Lower lobe of right lung (tissue), 2 donors: ENCODE measurements at places on chromosomes 11 and 22.
A peak's percentile ranks its signal among the peaks of the same experiment; 100 is the strongest.

DNA sequence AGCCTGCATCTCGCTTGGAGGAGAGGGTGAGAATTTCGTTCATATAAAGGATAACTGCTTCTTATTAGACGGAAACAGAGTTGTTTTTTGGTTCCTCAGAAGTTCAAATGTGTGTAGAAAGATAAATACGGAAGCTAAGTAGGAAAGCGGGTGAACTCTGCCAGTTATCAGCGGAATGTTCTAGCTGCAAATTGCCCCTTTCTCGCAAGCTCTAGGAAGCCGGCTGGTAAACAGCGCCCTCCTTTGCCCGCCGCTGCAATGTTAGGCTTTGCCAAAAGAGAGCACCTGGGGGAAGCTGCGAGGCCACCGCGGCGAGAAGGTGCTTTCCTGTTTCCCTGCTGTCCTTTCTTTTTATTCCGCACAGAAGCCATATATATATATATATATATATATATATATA, 67.0 kb downstream of the IGLL5 start:
- no peak for DNase-seq

DNA sequence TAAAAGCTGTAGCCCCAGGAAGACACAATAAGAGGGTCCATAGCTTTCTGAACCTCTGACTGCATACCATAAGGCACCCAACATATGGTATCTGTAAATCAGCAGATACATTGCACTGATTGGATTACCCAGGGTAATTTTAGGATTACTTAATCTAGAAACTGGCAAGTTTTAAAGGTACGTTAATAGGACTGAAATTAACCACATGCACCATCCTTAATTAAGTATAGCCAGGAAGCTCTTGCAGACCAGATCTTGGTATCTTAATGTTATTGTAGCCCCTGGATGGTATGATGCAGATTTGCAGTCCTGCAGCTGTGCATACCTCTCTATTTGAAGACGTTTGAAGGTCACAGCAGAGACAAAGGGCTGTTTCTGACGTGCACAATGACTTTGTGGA, 72.8 kb downstream of the ARHGAP42 start:
- DNase-seq: no peak

- DNase-seq: no peak
Observed at GRCh38 chr11:39917256-39917655, 1542.2 kb downstream of the LRRC4C start.

DNA sequence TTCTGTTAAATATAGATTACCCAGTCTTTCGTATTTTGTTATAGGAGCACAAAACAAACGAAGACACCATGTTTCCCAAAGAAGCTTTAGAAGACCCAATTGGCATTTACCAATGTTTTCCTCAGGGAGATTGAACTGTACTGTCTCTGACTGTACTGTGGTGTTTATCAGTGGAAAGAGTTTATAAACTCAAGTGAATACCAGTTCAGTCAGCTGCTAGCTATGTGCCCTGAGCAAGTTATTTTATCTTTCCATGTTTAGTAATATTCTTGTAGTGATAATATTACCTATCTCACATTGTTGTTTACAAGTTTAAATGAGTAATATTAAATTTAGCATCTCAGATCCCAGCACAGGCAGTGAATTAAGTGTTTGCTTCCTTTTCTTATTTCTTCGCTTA, 773.2 kb downstream of the KCNA4 start:
- no peak for DNase-seq

GRCh38 chr11:118672846-118673245, 6.6 kb downstream of the TREH start:
- no peak for DNase-seq

DNA sequence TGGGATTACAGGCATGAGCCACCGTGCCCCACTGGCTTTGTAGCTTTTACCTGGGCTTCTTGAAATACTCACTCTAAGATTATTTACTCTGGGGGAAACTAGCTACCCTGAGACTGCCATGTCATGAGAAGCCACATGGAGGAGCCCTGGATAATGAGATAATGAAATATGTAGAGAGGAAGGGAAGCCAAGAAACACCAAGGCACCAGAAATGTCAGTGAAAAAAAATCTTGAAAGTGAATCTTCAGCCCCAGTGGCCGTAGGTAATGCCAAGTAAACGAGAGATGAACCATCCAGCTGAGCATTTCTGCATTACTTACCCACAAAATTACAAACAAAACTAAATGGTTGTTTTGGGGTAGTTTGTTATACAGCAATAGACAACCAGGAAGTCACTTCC, 125.6 kb downstream of the APIP start:
- no peak for DNase-seq

DNA sequence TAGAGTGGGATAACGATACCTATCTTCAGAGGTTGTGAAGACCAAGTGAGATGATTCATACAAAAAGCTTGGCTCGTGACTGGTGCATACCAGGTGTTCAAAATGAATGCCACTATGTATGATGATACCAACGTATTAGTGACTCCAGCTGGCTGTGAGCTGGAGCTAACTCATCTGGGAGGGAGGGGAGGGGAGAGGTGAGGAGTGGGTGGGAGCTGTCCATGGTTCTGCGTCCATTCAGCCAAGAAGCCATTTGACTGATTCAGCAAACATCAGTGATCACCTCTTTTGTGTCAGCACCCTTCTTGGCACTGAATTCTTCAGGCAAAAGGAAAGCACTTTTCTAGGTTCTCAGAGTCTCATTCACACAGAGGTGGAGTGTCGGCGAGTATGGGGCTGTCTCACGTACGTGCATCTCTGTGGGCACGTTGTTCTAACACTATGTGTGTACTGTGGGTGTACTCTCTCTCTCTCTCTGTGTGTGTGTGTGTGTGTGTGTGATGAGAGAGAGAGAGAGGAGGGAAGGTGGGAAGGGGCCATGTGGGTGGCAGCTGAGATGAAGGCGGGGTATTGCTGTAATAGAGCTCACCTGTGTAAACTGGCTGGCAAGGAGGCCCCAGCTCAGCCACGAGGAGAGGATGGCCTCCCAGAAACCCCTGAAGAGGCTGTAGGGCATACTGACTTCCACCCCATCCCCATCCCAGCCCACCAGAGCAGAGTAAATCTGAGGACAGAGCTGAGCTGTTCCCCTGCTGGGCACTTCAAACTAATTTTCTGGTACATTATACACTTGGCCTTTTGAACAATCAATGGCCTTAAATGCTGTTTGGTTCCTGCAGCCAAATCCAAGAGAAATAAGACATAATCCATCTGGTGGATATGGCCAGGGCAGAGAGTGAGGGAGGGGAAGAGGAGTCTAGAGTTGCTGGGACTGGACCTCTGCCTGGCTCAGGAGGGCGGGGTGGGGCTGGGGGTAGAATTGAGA, 96.1 kb upstream of the THY1 start:
- no peak for DNase-seq

- no peak for DNase-seq
Observed at GRCh38 chr11:34284156-34284555, 73.7 kb downstream of the ABTB2 start.

DNA sequence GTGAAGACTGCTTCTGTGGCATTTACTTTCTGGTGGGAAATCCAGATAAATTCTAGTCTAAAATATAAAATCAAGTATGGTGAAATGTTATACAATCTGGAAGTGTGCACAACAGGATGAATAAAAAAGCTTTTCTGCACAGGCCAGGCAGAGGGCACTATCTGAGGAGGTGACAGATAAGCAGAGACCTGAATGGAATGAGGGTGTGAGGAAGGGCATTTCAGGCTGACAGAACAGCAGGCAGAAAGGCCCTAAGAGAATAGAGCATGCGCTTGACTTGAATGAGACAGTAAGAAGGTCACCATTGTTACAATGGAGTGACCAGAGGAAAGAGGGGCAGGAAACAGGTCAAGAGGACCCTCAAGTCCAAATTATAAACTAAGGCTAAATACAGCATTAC, 33.6 kb upstream of the FNBP4 start:
- DNase-seq: no peak

- no peak for DNase-seq
Observed at GRCh38 chr22:44822534-44822933, 70.2 kb downstream of the ARHGAP8 start.

DNA sequence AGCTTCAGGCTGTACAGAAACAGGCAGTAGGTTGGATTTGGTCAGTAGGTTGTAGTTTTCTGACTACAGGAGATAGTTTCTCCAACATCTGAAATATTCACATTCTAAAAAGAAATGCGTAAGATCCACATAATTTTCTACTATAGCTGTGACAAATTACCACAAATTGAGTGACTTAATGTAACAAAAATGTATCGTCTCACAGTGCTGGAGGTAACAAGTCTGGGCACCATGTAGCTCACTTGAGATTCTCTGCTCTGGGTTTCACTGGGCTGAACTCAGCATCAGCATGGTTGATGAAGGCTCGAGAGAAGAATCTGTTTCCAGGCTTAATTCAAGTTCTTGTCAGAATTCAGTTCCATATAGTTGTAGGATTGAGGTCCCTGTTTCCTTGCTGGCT, 350.9 kb upstream of the CCDC179 start:
- no peak for DNase-seq

DNA sequence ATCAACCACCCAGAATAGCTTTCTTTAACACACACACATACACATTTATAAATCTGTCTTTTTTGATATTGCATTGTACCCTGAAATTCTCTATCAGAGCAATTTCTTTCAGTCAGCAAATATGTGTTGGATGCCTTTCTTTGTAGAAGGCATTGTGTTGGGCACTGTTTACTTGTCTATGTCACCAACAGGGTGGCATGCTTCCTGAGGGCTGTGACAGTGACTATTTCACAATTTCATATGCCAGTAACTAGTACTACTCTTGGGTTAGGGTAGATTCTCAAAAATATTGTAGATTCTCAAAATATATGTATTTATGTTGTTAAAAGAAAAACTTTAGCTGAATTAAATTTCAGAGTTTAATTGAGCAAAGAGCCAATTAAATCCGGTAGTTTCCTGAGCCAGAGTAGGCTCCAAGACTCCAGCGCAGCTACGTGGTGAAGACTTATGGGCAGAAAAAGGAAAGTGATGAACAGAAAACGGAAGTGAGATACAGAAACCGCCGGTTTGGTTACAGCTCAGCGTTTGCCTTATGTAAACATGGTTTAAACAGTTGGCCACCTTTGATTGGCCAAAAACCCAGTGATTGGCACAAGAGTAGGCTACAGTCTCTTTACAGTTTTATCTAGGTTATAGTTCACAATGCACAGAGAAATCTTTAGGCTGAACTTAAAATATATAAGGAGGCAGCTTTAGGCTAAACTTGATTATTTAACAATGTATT, 723.3 kb downstream of the NTM start:
- DNase-seq: no peak

DNA sequence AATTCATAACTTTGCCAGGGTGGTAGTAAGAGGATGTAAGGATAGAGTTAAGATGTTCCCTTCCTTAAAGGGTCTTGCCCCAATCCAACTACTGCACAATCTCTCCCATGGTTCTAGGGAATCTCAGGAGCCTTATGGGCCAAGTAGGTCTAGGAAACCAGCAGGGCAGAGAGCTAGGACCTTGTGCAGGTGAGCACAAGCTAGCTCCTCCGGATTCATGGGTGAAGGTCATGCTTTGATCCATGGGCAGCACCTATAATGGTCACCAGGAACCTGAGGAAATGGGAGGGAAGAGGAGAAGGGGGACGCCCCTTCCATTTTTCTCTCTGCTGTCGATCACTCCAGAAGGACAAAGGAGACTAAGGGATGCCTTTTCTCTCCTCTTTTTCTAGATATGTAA, 16.8 kb downstream of the KCNJ11 start:
- no peak for DNase-seq

- DNase-seq: no peak
Observed at GRCh38 chr11:71489311-71490043, 36.5 kb downstream of the NADSYN1 start.

- DNase-seq: no peak
Observed at GRCh38 chr11:57397394-57397990, 7.0 kb upstream of the PRG2 start.

- no peak for DNase-seq
Observed at GRCh38 chr11:69367211-69367964, 73.4 kb downstream of the MYEOV start.

- DNase-seq: peak; percentile 83
Observed at GRCh38 chr22:38505541-38506117, 482 bp downstream of the DDX17 start.

DNA sequence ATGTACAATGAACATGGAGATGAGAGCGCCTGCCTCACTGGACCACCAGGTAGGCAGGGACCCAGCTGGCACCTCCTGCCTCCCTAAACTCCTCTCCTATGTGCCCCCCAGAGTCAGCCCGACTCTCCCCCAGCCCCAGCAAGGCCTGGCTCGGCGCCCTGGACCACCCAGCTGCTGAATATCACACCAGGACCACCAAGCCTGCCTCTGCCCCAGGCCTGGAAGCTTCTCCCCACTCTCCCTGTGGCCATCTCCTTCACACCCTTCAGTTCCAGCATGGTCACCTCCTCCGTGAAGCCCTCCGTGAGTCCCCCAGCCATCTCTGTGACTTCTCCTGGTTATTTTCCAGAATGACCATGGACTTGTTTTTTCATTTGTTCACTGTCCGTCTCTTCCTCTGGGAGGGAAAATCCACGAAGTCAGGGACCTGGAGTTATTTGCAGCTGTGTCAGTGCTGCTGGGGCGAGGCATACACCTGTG, 6.4 kb upstream of the LSP1 start:
- no peak for DNase-seq

- no peak for DNase-seq
Observed at GRCh38 chr11:68141246-68142027, 20.2 kb upstream of the CHKA start.

DNA sequence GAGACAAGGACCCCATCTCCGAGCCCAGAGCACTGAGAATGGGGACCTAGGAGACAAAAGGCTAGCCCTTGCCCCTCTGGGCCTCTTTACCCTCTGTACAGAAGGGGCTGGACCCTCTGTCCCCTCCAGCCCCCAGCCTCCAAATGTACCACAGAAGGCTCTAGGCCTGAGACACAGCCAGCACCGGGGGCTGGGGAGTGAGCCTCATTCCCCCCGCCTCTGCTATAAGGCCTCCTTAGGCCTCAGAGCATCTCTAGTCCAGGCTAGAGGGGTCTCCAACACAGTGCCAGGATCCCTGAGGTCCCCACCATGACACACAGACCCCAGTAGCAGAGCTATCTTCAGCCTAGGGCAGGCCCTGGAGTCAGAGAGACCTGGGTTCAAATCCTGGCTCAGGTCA, 4.8 kb downstream of the SMTN start:
- DNase-seq: no peak

DNA sequence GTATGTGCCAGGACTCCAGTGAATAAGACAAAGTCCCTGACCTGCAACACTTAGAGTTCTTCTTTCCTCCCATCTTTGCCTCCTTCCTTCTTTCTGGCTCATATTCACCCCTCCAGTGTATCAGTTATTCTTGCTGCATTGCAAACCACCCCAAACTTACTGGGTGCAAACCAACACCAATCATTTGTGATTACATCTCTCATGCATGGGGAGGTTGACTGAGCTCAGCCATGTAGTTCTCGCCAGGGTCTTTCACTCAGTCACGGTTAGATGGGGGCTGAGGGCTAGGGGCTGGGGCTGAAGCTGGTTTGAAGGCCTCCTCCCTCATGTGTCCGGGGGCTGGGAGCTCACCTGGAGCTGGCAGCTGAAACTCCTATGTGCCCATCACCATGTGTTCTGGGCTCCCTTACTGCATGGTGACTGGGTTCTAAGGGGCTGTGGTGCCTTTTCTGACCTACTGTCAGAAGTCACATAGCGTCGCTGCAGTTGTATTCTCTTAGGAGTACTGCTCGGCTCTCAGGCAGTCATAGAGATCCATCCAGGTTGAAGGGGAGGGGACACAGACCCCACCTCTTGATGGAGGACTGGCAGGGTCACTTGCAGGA, 35.0 kb upstream of the CACNG2 start:
- no peak for DNase-seq

- no peak for DNase-seq
Observed at GRCh38 chr22:33101550-33101949, 43.4 kb upstream of the SYN3 start.
